ENCODE measurements at places on chromosomes 13 and 19. TPM values are rescaled to one million over a fixed set of nuclear protein-coding genes. Genes with fewer than 3 reads are reported as not detected.

Gene CEACAM21
- total RNA-seq: not detected

Gene TLE2
- 12.8 TPM for total RNA-seq

Gene N4BP2L1
- 1.9 TPM for total RNA-seq

DNA sequence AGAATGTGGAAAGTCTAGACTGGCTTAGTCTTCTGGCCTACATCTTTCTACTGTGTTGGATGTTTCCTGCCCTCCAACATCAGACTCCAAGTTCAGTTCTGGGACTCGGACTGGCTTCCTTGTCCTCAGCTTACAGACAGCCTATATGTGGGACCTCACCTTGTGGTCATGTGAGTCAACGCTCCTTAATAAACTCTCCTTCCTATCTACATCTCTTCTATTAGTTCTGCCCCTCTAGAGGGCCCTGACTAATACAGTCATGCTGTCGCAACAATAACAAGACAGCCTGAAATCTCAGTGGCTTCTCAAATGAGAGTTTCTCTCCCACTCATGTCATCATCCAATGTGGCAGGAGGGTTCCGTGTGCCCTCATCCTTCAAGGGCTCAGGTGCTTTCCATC lies 347.8 kb downstream of the MZT1 start:
- no peak for DNase-seq

GRCh38 chr13:44762911-44763310 lies 186.8 kb upstream of the TSC22D1 start:
- peak; percentile 53 for DNase-seq

DNA sequence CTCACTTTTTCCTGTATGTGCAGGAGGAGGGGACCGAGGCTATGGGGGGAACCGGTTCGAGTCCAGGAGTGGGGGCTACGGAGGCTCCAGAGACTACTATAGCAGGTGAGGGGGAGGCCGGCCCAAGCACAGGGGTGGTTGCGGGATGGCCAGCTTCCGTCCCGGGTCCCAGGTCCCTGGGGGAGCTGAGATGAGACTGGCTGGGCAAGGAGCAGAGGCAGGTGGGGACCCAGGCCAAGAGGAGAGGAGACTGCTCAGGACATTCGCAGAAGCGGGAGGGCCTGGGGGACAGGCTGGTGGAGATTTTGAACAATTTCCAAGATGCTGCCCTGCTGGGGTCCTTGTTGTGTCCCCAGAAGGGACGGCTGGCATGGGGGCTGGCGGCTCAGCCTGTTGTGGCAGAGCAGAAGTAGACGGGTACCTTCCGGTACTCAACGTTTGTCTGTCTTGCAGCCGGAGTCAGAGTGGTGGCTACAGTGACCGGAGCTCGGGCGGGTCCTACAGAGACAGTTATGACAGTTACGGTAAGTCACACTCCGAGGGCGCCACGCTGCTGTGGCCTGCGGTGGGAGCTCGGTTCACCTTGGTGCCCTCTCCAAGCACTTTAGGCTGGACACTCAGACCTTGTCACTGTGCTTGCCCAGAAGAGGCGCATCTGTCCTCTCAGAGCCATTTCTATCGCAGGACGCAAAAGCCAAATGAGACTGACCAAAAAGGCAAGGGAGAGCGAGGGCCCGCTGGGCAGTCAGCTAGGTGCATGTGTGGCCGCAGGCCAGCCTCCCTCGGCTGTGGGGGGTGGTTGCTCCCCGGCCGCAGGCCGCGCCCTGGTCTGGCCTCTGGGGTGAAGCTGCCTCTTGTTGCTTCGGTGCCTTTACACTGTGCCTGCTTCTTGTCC lies 2.6 kb downstream of the CIRBP start:
- no peak for DNase-seq

All from fibroblast of the aortic adventitia (primary cell).